ENCODE measurements at places on chromosomes 5 and 9.

GRCh38 chr5:102975045-102975444 lies 144.9 kb downstream of the GIN1 start:
- DNase-seq, result peak; percentile 61

- DNase-seq, result no peak
Measured at GRCh38 chr5:13348568-13348967, 595.9 kb downstream of the DNAH5 start.

DNA sequence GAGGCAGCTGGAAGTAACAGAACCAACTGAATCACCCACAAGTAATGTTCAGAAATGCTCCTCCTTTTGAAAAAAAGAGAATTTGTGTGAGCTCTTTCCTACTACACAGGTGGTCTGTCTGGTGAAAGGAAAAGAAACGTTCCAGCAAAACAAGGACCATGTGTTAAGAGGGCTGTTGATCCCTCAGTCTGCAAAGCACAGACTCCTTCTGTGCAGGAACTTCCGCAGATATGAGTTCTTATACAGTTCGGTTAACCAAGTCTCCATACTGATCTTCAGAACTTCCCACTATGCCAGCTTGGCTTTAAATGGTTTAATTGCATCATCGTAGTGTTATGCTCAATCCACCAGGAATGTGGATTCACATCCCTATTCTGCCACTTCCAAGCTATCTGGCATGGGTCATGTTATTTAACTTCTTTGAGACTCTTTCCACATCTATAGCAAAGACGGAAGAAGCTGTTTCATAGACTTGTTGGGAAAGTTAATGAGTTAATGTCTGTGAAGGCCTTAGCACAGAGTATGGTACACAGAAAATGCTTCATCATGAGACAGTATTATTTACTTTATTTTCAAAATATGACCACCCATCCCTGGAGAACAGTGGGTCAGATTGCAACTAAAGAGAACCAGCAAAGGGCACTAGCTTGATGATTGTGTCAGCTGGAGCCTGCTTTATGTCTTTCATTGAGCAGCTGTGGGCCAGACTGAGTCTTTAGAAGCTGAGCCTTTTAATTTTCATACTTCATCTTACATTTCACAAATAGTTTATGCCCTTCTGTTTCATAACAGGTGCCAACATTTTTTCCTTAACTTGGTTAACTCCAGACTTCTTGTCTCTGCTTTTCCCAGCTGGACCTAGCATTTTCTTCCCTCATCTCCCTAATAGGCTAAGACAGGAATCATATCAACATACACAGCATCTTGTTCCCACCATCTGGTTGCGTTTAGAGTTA lies 89.9 kb downstream of the MAMDC2 start:
- DNase-seq, result no peak

DNA sequence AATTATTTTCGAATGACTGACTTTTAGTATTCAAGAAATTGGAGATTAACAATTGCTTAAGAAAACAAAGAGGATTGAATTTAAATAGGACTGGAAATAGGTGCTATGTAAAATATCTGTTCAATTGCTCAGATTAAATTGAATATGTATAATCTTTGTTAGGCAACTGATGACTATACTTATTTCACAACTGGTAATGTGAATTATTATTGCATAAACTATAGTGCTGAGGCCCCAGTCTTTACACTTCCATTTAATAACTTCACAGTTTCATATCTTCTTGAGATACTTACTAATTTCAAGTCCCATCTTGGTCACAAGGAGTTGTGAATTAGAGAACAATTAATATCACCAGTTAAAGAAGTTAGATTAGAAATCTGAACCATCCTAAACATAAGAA lies 16.7 kb downstream of the CEP78 start:
- DNase-seq, result no peak

DNA sequence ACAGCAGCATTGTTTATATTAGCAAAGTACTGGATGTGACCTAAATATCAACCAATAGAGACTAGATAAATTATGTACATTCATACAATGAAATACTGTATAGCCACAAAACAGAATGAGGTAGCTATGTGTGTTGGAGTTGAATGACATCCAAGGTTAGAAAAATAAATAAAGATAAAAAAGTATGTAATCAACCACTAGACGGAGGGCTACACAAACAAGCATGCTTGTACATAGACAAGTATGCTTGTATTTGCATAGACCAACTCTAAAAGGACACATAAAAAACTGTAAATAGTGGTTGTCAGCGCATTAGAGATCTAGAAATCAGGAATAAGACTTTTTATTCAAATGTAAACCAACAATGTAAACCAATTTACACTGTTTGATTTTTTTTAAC lies 3.0 kb downstream of the FEM1C start:
- no peak for DNase-seq

GRCh38 chr9:92941861-92942260 lies 5.5 kb upstream of the FGD3 start:
- DNase-seq, result no peak

DNA sequence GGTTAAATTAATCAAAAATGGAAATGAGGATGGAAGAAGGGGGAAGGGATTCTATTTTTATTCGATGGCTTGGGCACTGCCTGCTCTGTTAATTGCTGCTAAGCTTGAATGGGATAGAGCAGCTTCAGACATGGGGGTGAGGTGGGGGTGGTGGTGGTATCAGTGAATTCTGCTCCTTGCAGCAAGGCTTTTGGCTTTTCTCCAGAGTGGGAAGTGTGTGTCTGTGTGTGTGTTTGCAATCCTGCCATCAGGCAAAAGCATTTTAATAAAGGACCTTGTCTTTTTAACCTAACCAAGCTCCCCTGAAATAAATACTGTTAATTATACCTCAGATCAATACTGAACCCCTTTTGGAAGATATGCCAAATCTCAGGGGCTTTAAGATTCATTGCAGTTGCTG lies 110.9 kb upstream of the GPR151 start:
- DNase-seq, result no peak

All from hematopoietic multipotent progenitor cell treated with erythropoietin and hydrocortisone succinate and interleukin-3 and kit ligand, for 6 days (in vitro differentiated cells).